Activated CD4-positive, alpha-beta T cell treated with anti-CD3 and anti-CD28 coated beads, Interleukin-2, amount 50 U/mL, for 4 hours (primary cell): ENCODE measurements at places on chromosomes 1 and 21.
A peak's percentile ranks its signal among the peaks of the same experiment; 100 is the strongest.

DNA sequence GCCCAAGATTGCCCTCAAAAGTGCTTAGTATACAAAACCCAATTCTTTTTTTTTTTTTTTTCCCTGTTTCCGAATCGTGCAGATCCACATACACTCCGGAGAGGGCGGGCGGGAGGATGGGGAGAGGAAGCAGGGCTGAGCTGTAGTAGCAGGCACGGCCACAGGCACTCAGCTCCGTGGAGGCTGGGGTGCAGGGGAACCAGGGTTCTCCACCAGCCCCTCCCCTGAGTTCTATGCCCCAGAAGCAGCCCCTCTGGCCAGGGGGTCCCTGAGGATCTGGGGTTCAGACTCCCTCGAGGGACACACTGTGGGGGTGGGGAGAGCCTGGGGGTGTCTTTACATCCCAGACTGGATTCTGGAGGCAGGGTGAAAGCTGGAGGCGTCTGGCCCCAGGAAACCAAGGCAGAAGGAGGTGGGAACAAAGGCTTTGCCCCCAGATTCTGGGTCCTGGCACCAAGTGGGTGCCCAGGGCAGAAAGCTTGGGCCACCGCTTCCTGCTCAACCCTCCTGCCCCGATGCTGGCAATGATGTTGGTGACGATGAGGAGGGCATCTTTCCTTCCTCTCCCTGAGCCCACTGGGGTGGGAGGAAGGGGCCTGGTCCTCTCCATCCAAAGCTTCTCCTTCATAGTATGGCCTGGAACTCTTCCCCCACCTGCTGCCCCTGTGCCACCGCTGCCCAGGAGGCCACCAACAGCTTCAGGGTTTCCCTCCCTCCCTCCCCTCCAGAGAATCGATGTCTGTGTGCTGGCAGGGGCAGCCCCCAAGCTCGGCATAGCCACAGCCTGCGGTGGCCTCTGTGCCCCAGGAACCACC, 106.4 kb upstream of the TARDBP start:
- no peak for DNase-seq

GRCh38 chr1:154206196-154206595, at the start of gene CFAP141:
Gene CFAP141, minus strand, starts transcription at chr1:154206333. Its CDS starts 26 bp downstream, at chr1:154206307.
- DNase-seq = no peak

DNA sequence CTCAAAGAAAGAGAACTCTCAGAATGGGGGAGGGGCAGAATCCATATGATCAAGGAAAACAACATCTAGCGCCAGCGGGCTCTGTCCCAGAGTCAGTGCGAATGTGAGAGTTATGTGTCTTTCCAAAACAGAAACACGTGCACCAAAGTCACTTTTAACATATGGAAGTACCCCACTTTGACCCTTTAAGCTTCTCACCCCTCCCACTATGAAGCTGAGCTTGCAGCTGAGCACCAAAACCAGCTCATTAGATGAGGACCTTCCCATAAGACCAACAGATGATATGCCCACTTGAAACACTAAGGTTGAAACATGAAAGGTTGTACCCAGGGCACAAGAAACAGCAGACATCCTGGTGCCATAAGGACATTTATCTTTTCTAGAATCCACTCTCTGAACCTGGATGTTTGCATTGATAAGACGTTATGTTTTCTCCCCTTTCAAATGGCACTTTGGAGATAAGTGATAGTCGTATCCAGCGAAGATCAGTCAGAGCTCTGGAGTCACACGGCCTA, 171.0 kb downstream of the TGFBR3 start:
- no peak for DNase-seq

GRCh38 chr1:224188286-224188685, 5.2 kb downstream of the DEGS1 start:
- no peak for DNase-seq

DNA sequence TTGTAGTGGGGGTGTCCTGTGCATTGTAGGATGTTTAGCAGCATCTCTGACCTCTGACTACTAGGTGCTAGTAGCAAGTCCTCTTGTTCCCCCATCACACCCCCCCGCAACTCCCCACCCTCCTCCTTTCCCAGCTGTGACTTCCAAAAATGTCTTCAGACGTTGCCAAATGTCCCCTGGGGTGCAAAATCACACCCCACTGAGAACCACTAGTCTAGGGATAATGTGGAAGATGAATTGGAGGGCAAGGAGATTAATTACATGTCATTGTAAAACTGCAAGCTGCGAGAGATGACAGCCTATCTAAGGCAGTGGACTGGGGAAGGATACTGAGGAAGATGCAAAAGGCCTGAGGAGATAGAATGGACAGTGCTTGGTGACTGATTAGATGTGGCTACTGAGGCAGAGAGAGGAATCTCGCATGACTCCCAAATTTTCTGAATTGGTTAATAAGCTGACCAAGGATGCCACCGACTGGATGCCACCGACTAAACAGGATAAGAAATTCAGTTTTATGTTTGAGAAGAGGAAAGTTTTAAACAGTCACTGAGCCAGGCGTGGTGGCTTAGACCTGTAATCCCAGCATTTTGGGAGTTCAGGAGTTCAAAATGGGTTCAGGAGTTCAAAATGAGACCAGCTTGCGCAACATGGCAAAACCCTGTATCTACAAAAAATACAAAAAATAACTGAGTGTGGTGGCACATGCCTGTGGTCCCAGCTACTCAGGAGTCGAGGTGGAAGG, 3.1 kb upstream of the JAK1 start:
- no peak for DNase-seq

DNA sequence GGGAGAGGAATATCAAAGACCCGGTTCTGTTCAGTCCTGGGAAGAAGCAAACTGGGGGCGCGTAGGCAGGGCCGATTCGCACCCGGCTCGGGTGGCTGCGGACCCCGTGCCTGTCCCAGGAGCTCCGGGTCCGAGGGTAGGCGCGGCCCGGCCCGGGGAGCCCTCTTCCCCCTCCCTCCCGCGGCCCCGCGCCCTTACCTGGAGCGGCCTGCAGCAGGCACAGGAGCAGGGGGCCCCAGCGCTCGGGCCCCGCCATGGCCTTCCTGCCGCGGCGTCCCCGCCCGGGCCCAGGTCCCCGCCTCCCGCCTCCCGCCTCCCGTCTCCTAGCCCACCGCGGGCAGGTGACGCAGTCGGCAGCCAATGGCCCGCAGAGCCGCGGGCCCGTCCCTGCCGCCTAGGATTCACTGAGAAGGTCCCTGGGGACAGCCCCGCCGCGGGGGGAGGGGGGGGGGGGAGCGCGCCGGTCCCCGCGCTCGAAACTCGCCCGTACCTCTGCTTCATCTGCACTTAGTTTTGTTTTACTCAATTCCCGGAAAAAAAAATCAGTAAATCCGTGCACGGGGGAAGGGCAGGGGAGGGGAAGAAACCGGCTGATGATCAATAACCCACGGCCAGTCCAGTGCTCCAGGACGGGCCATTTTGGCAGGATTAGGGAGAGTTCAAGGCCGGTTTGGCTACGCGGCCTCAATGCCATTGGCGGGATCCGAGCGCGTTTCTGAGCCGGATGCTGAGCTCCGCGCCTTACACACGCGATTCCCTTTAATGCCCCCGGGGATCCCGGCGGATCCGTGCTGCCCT, at the start of gene IFNLR1:
Gene IFNLR1 (minus strand): TSS at position 297 of the 798 bp plus-strand sequence. CDS start 41 bp downstream, at position 256.
- peak; percentile 49 for DNase-seq

DNA sequence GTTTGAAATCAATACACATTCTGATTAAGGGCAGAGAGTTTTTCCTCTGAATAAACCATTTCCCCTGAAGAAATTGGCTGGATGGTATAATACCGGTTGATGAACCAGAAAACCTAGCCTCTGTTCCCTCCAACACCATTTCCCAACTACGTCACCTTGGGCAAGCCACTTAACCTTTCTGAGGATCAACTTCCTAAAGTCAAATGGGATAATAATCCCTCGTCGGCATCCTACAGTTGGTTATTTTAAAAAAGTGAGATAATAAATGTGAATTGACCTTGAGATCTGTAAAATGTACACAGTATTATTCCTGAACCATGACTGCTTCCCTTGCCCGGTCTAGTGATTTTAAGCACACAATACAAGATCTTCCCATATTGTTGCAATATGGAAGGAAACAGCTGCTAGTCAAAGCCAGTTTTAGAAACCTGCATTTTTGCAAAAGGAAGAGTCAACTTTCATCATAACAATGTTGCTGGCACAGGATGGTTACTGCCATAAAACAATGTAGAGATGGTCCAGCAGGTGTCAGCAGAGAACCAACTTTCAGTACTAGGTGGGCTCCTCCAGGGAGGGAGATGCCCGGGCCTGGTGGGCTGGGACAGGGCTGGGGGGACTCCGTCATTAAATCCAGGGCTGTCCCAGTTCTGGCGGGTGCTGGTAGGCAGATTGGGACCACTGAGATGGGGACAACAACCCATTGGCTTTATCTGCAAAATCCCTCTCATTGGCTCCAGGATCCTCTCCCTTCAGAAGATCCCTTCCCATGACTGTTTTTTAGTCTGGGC, 5.2 kb upstream of the HLX start:
- DNase-seq = no peak
